ENCODE measurements at places on chromosomes 6 and 20.
A peak's percentile ranks its signal among the peaks of the same experiment; 100 is the strongest.

DNA sequence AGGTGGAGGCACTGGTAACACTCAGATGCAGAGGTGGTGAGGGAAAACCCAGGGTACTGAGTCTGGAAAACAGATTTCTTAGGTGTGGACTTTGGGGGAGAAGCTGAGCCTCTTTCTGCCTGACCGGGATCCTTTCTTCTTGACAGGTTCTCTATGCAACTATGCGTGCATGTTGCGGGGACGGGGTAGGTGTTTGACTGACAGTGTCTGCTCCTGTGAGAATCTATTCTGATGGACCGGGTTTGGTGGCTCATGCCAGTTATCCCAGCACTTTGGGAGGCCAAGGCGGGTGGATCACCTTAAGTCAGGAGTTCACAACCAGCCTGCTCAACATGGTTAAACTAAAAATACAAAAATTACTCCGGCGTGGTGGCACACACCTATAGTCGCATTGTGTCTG, 27.9 kb upstream of the ID1 start:
- peak overlapping the region; percentile 57 for H3K27ac ChIP-seq
- H3K4me3 ChIP-seq, result no peak overlapping the region
- H3K36me3 ChIP-seq, result peaks cover 11% of the 10 kb centered on the region
- no peaks in the 10 kb centered on the region for H3K27me3 ChIP-seq

DNA sequence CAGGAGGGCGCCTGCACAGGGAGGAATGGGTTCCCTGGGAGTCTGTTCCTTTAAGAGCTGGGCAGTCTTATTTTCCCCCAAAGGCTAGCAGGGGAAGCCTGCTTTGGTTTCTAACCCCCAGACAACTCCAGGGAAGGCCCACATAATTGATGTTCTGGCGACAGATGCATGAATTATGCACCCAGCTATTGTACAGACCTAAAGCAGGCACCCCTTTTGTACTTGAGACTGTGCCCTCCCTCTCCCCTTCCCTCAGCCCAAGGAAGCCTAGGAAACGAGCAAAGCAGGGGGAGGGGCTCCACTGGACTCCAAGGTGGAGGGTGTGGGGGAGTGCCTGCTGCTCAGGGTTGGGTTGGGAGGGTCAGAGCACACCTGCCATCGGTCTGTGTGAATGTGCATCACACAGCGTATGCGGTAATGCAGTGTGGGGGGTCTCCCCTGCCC, 102.1 kb downstream of the KCNB1 start:
- no peak overlapping the region for H3K27ac ChIP-seq
- H3K36me3 ChIP-seq, result no peaks in the 10 kb centered on the region
- peak; percentile 71 for DNase-seq
- no peak overlapping the region for H3K4me3 ChIP-seq

- peaks cover 43% of the 10 kb centered on the region for H3K4me1 ChIP-seq
- H3K27me3 ChIP-seq, result peaks cover 32% of the 10 kb centered on the region
- H3K36me3 ChIP-seq, result no peaks in the 10 kb centered on the region
- no peak for DNase-seq
These were observed 4.9 kb downstream of the LAMA4 start for GRCh38 chr6:112249489-112249888.

GRCh38 chr6:44538131-44538806, 150.8 kb downstream of the CDC5L start:
- H3K4me1 ChIP-seq, result peaks cover 22% of the 10 kb centered on the region
- no peak overlapping the region for H3K27ac ChIP-seq
- H3K4me3 ChIP-seq, result no peak overlapping the region
- no peaks in the 10 kb centered on the region for H3K27me3 ChIP-seq

DNA sequence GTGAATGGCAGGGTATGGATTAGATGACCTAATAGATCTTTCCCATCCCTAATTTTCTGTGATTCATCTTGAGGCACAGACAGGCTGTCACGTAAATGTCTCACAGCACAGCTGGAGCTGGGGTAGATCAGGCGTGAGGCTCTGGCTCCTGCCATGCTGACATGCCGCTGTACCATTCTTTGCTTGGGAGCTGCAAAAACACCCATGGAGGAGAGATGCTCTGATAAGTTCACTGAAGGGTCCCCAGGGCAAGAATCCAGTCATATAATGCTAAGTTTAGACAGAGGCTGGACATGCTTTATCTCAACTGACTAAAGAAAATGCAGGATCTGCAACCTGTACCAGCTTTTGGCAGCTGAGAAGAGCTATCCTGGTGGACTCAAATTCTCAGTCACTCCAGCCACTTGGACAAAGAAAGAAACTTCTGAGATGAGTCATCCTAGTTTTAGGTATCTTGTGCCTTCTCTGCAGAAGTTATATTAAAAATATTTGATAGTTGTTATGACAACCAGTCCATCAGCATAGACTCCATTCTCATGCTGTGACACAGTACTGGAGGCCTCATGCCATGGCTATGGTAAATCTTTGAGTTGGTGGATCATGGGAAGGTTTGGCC, 185.1 kb upstream of the RAB32 start:
- H3K36me3 ChIP-seq, result no peaks in the 10 kb centered on the region
- peaks cover 41% of the 10 kb centered on the region for H3K4me1 ChIP-seq
- no peak for DNase-seq

DNA sequence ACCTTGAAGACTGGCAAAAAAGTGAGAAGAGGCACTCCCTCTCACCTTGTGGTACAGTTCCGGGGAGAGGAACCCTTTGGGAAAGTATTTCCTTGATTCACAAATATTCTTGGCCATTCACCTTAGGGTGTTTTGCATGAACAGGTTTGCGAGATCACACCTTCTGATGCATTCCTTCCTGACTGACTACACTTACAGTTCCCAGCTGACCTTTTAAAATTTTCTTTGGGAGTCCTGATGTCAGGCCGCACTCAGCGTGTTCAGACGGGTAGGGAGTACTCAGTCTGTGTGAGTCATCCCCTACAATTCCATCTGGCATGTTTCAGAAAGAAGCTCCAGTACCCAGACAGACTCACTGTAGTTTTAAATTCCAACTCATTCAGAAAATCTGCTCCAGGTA, 1.7 kb downstream of the ADGRF4 start:
- peaks cover 21% of the 10 kb centered on the region for H3K4me1 ChIP-seq
- no peaks in the 10 kb centered on the region for H3K36me3 ChIP-seq
- H3K27ac ChIP-seq, result no peak overlapping the region
- H3K4me3 ChIP-seq, result no peak overlapping the region

DNA sequence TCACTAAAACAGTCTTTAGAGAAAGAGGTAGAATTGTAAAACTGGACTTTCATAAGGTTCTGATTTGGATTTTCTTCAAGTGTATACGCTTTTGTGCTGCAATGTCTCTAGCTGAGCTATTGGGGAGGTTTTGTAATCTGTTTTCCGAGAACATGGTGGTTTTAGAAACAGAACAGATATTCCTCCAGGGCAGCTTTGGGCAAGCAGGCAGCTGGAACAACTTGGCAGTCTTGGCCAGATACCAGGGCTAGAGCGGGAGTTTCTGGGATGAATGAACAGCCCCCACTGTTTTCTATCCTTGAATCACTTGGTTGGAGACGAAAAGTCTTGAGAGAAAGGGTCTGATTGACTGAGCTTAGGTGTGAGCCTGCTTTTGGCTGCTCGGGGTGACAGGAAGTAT, 17.1 kb upstream of the ARMC2 start:
- H3K27me3 ChIP-seq, result no peaks in the 10 kb centered on the region
- no peaks in the 10 kb centered on the region for H3K36me3 ChIP-seq
- no peak overlapping the region for H3K4me3 ChIP-seq
- no peak for DNase-seq
- no peak overlapping the region for H3K27ac ChIP-seq

DNA sequence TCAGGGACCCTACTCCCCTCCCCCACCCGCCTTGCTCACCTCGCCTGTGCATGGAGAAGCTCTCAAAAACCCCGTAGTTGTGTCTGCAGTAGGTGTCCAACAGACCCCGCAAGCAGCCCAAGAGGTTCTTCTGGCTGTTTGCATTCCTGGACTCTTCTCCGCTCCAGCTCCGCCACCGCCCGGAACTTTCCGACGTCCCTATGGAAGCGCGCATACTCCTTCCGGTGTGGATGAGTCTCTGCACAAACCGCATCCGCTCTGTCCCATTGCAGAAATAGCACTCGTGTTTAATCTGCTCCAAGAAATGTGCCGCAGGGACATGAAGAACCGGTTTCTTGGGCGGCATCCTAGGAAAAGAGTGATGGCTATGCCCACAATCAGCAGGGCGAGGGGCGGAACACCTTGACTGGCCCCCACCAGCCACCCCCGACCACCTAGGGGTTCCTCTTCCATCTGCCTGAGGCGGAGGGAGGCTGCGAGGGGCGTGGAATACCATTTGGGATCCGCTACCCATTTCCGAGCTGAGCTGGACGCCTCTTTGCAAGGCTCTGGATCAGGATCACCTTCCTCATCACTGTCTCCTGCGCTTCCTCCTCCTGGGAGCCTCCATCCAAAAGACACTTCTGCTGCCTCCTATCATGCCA, 20.2 kb downstream of the HLA-DRA start:
- H3K27ac ChIP-seq, result no peak overlapping the region
- 0 out of 2 replicates have a peak, but pooled peaks cover under 1% of the 10 kb centered on the region for H3K36me3 ChIP-seq
- H3K27me3 ChIP-seq, result peaks cover 3% of the 10 kb centered on the region
- no peak overlapping the region for H3K4me3 ChIP-seq
- DNase-seq, result no peak

DNA sequence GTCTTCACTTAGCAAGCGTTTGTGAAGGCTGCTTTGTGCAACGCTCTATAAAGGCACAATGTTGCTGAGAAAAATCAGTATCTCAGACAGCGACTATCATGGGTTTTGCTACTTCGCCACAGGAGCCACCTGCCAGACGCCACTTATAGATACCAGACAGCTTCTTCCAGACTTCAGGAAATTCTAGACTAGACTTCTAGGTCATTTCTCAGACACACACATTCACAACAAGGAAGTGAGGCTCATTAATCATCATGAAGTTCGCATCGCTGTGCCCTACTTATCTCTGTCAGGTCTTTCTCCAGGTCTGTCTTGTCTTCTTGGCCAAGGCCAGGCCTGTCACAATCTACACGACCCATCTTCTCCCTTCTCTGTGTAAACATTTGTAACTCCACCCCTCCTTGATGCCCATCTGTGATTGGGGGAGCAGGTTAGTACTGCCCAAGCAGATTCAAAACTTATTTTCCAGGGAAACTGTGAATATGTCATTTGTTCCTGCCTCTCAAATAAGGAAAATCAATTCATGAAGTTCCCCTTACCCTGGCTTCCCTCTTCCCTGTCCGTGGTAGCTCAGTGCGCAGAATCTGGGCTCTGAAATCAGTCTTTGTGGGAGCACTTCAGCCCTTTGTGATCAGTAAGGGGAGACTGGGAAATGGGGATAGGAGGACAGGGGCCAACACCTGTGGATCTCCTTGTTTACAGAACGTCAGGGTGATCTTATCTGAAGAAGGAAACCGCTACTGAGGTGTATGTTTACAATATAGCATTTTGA, 115.5 kb downstream of the TNFAIP3 start:
- H3K36me3 ChIP-seq, result no peaks in the 10 kb centered on the region
- no peaks in the 10 kb centered on the region for H3K27me3 ChIP-seq
- no peak overlapping the region for H3K27ac ChIP-seq
- DNase-seq, result no peak
- H3K4me3 ChIP-seq, result no peak overlapping the region
- no peaks in the 10 kb centered on the region for H3K4me1 ChIP-seq

GRCh38 chr20:20895537-20895936, 183.1 kb upstream of the RALGAPA2 start:
- no peak overlapping the region for H3K4me3 ChIP-seq
- H3K27me3 ChIP-seq, result no peaks in the 10 kb centered on the region
- no peak for DNase-seq
- peaks cover 62% of the 10 kb centered on the region for H3K4me1 ChIP-seq

DNA sequence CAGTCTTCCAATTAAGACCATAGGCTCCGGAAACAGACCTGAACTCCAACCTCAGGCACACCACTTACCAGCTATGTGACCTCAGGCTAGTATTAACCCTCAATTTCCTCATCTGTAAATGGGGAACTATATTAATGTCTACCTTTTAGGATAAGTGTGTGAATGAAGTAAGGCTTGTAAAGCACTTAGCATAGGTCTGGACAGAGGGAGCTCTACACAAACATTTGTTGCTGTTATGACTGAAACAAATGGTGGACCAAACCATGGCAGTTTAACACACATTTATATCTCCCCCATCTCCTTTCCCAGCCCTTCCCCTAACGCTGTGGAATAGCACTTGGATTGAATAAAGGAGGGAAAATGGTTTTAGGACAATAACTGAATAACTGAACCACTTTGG, 48.7 kb downstream of the TSHZ2 start:
- H3K27me3 ChIP-seq, result no peaks in the 10 kb centered on the region
- H3K4me3 ChIP-seq, result no peak overlapping the region
- DNase-seq, result no peak

DNA sequence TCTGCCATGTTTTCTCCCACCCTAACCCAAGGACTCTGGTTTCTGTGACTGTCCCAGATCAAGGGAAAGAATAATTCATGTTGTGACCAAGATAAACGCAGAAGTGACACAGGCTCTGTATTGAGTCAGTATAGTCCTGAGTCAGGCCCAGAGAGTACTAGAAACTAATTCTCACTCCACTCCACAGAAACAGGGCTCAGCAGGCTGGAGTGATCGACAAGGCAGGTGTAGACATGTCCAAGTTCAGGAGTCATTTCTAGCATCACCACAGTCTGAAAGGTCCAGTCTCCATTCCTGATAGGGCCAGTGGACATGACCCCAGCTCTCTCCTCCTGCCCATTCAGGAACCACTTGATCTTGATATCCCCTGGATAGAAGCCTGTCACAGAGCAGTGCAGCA, 2.7 kb downstream of the HLA-DOB start:
- H3K36me3 ChIP-seq, result no peaks in the 10 kb centered on the region
- no peak for DNase-seq
- H3K27me3 ChIP-seq, result peaks cover 16% of the 10 kb centered on the region

DNA sequence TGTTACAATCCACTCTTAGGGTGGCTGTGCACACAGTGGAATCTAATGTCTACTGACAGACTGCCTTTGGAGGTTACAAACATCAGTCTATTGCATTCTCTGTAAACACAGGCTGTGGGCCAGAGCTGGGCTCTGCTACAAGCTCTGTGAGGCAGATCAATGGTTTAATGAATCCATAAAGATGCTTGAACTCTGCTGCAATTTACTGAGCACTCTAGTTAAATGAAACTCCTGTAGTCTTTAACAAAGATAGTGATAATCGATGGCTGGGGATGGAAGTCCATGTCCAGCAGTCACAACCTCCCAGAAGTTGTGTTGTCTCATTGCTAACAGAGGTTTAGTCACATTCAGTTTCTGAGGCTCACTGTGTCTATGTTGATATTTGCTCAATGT, 50.5 kb downstream of the SOBP start:
- DNase-seq, result no peak
- H3K4me1 ChIP-seq, result peaks cover 59% of the 10 kb centered on the region
- no peak overlapping the region for H3K27ac ChIP-seq

DNA sequence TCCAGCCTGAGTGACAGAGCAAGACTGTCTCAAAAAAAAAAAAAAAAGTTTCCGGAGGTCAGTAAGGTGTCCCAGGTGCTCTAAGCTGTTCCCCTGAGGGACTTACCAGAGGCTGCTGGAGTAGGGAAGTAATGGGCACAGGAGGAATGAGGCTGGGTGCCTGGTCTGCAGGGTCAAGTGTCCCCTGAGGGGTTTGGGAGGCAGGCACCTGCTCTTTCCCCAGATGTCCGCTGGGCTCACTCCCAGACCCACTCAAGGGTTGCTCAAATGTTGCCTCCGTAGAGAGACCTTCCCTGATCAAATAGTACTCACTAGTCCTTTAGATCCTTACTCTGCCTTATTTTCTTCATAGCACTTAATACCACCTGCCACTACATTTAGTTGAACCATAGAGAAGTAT, 5.4 kb upstream of the MAPK13 start:
- peaks cover 8% of the 10 kb centered on the region for H3K27me3 ChIP-seq
- peak overlapping the region; percentile 6 for H3K27ac ChIP-seq
- H3K36me3 ChIP-seq, result no peaks in the 10 kb centered on the region

GRCh38 chr6:166952121-166952520, 4.2 kb downstream of the RNASET2 start:
- H3K27me3 ChIP-seq, result peaks cover 9% of the 10 kb centered on the region
- peaks cover 33% of the 10 kb centered on the region for H3K36me3 ChIP-seq
- no peak overlapping the region for H3K27ac ChIP-seq
- H3K4me3 ChIP-seq, result no peak overlapping the region
- no peak for DNase-seq
